ENCODE measurements at places on chromosomes 2 and 18. TPM values are rescaled to one million over a fixed set of nuclear protein-coding genes. Genes with fewer than 3 reads are reported as not detected.

GRCh38 chr2:199910338-199911051 lies 598 bp upstream of the C2orf69 start:
- DNase-seq: no peak

DNA sequence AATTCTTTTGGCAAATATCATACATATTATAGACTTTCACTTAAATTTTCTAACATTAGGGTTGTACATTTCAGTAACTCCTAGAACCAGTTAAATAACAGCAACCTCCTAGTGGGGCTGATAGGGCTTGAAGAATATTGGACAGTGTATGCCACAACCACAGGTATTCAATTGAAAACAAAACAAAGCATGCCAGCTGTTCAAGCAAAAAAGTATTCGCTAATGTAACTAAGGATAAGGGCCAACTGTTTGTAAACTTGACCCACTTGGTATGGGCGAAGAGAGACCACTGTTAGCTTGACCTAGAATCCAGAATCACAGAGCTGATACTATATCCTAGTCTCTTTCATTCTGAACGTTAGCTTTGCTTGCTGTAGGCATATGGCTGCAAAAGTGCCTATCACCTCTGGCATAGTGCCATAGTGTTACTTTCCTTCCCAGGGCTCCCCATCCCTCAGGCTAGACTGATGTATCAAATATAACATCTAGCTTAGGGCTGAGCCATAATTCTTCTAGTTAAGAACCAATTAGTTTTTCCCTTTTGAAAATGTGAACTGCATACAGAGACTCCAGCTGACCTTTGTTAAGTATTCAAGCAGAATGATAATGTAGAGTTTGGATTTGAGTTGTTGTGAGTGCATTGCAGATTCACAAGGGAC lies 458.8 kb upstream of the NRXN1 start:
- no peak for DNase-seq

GRCh38 chr2:168196764-168197180 lies 50.6 kb downstream of the STK39 start:
- no peak for DNase-seq

GRCh38 chr2:127672341-127673224 lies 2.7 kb downstream of the LIMS2 start:
- DNase-seq: no peak

Gene L3MBTL4
- total RNA-seq: 2.8 TPM

Gene TBR1
- total RNA-seq: not detected

All from aorta (tissue), 5 donors.